ENCODE measurements at places on chromosomes 7 and 10.

DNA sequence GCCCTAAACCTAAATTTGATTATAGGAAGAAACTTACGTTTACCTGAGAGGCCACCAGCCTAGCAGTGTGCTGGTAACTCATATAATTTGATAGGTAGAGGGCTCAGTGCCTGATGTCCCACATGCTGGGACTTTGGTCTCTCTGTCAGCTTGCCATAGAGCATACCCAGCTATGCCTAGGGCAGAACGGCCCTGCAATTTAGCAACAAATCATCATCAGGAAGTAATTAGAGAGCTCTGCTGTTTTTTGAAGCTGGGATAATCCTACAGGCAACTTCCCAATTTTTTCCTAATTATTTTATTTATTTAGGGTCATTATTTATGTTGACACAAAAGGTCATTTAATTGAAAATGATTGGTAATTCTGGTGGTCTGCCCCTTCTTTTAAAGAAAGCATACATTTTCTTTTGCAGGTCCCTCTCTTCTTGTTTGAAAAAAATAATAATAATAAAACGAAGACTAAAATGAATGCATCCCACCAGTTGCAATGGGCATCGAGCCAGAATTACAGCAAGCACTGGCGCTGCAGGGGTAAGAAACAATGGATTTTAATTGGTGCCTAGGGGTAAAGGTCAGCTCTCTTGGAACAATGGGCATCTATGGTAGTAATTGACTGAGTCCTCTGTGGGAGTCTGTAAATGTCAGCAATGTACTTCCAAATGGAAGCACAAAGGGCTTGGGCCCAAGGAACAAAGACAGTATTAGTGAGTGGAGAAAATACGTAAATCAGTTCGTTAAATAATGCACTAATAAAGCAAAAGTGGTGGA, 348.0 kb downstream of the SORCS1 start:
- DNase-seq, result no peak

GRCh38 chr10:62059217-62059920, 157.9 kb downstream of the ARID5B start:
- DNase-seq, result no peak

GRCh38 chr10:13788711-13789447, 202.1 kb downstream of the PRPF18 start:
- DNase-seq, result no peak

DNA sequence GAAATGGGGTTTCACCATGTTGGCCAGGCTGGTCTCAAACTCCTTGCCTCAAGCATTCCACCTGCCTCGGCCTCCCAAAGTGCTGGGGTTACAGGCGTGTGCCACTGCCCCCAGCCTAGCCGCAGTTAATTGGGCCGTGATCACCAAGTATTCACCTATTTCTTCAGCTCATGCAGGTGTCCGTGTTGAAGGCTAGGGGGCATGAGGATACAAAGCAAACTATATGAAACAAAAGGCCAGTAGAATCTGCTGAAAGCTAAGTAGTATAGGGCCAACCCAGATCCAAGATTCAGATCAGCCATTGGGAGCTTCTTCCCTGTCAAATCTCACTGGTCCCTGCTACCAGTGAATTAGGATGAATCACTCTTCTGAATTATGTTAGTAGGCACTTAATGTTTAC, 73.4 kb downstream of the LRRC4 start:
- DNase-seq, result no peak

DNA sequence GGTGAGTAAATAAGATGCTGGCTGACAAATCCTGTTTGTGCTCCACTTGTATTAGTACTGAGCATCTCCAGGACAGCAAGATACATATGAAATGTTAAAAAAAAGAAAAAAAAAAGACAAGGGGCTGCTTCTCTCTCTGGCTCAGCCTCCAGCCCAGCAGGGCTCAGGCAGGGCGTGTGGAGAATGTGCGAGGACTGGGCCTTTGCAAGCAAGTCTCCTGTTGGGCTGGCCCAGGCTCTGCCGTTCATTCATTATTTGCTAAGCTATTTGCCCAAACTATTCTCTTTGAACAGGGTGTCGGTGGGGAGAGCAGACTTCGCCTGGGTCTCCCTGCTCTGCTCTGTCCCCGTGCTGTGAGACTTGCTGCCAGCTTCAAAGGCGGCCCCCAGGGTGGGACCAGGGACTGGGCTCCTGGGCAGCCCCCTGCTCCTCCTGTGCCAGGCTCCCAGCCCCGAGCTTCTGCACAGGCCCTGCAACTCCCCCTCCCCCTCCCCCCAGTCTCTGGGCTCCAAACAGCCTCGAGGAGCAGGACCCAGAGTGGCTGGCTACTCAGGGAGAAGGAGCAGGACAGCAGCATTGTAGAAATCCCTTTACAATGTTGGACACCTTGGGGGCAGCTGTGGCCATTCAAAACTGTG, 25.6 kb upstream of the MGMT start:
- DNase-seq, result no peak

GRCh38 chr10:132418527-132419416, 21.8 kb downstream of the PWWP2B start:
- DNase-seq, result no peak

- no peak for DNase-seq
Observed at GRCh38 chr10:5560817-5561703, 36.3 kb downstream of the CALML3 start.

DNA sequence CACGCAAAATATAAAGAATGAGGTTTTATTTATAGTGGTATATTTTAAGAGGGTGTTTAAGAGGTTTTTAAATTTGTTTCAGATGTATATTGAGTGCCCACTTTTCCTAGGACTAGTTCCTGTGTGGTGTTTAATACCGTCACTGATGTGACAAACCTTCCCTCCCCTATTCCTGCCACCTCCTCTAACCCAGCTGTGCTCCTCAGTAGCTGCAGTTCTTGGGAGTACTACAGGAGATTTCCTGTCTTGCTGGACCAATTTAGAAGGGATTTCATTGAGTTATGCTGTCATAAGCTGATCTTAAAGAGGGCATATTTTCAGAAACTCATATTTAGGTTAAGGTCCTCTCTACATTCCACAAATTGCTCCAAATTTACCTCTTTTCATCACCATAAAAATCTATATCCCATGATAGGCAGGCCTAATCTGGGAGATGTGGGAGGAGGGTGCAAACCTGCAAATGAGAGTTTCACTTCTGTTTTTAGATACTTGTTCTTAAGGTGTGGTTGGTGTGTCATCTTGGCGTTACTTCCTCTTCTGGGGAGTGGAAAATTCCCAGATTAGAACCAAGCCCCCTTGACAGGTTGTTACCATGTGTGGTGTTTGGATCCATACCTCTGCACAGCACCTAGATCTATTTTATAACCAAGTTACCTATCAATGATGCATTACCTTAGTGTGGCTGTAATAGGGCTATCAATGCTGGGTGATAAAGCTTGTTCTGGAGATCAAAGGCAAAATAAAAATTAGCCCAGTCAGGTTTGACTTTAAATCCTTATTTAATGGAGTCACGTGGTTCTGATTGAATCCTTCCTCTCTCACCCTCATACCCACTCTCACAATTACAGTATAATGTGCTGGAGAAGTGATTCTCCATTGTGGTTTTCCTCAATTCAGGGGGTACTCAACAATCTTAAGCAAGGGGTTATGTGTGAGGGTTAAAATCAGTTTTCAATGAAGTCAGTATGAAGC, 141.1 kb downstream of the CDK14 start:
- no peak for DNase-seq

DNA sequence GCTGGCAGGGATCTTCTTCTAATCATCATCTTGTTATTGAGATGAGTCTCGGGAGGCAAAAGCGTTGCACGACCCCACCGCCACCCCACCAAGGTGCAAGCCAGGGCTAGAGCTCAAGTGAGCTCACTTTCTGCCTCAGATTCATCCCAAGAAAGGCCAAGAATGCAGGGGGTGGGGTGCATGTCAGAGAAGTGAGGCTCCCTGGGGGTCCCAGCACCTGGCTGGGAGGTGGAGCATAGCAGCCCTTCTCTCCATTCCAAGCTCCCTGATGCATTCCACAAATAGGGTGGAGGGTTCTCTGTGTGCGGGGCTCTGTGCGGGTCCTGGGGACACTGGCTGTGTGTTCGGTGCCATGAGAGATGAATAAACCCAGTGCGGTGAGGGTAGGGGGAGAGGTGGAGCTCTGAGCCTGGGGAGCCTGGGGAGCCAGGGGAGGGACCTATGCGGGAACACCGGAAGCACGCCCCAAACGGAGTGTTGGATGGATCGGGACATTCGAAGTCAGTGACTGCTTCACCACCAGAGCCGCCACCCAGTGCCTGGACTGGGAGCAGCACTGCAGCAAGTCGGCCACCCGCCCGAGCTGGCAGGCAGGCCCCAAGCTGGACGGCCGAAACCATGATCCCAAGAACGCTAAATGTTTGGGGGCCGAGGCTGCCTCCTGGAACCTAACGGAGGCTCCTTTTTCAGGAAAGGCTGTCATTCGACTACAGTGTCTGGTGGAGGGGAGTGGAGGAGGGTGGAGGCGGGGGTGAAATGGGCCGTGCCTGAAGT, 17.9 kb upstream of the HMX3 start:
- no peak for DNase-seq

DNA sequence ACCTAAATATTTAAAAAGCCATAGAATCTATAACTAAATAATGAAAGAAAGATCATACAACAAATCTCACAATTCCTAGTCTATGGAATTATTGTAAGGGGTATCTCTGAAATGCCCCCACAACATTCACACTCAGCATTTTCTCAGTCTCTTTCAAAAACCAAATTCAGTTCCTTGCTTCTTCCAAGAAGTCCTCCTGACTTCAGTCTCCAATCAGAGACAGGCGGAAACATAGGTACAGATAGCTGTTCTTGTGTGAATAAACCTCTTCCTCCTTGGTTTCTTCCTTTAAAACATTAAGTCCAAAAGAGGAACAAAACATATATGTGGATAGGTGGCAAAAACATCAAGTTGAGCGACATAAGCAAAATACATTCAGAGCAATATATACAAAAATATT, 13.9 kb upstream of the FBXW4 start:
- DNase-seq, result no peak

DNA sequence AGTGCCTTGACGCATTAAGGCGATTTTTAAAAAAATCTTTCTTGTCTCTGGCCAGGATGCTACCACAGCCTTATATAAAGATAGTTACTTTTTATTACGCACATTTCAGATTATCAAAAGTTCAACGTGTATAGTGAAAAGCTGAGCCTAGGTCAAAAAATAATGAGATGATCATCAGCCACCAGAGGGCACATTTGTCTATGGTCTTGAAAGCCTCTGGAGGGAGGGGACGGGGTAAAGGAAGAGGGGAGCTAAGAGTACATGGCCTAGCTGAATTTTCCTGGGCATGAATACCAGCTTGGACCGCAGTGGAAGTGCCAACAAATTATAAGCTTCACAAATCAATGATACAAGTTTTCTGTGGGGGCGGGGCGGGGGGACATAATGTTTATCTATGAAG, 285.9 kb upstream of the SMIM30 start:
- DNase-seq, result no peak

GRCh38 chr10:128927497-128928161, 539.4 kb upstream of the MGMT start:
- DNase-seq, result no peak

DNA sequence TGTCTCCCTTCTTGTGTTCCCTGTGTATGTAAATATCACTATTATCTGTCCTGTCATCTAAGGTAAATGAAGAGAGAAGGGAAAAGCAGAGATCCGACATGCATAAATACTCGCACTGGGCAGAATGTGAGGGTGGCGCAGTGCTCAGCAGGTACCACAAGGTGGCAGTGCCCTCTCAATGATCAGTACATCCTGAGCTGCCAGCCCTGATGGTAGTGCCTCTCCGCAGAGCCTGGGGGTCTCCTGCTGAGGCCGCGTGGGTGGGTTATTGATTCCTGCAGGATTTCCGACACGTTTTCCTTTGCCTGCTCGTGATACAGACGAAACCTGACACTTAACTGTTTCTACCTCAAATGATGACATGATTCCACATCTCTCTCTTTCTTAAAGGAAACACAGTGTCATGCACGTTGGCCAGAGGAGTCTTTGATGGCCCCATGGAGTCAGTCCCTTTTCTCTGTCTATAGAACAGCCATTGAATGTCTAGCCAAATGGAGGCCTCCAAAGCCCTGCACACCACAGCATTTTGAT, 19.8 kb downstream of the RGR start:
- peak; percentile 48 for DNase-seq

DNA sequence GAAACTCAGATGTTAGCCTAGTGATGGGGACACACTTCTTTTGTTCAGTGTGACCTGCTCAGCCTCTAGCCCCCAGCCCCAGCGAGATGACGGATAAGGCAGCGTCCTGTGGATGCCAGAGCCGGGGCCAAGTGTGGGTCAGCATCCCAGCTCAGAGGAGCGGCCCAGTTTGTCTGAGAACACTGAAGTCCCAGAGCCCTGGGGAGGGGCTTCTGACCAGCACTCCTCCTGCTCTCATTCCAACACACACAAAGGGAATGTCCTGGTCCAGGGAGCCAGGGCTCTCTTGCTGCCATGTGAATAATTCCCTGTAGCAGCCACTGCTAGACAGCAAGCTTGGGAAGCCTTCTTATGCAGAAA, 4.5 kb upstream of the ATP6V0E2 start:
- no peak for DNase-seq

DNA sequence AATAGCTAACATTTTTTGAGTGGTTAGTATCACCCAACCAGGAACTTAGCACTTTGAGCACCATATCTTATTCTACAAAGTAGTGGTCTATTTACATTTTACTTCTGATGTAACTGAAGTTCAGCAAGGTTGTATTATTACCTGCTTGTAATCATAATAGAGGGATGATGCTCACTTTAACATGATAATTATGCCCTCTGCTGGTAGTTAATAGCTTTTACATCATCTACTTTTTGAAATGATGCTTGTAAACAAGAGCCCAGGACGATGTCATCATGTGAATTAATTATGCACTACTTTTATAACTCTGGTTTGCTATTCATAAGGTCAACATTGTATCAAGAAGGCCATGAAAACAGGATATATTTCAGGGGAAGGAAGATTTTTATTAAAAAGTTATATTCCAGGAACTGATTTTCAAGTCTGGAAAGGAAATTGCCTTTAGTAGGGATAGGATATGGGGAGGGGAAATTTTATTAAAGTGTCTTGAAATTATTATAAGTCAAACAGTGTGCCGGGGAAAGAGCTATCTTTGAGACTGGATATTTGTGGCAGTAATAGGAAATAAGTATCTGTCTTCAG, 80.3 kb upstream of the SCIN start:
- DNase-seq, result no peak

Data from stimulated activated CD4-positive, alpha-beta T cell treated with anti-CD3 and anti-CD28 coated beads, Interleukin-2, amount 100 ng/mL, for 4 hours (primary cell).